ENCODE measurements at places on chromosomes 13 and 19. TPM values are rescaled to one million over a fixed set of nuclear protein-coding genes. Genes with fewer than 3 reads are reported as not detected.

Gene ZNF730
- 0.96 TPM for total RNA-seq

Gene ZSCAN4
- total RNA-seq = not detected

Gene FAM216B
- total RNA-seq = not detected

Gene CELF5
- total RNA-seq = 0.48 TPM

Gene ZNF69
- total RNA-seq = 42.6 TPM

Gene MAP2K7
- total RNA-seq = 20.0 TPM

Gene MEDAG
- 11.2 TPM for total RNA-seq

Gene KLK4
- total RNA-seq = not detected

Gene CGB1
- not detected for total RNA-seq

Gene ADAMTSL5
- total RNA-seq = 3.7 TPM

Gene ZNF558
- total RNA-seq = 77.6 TPM

Gene HNRNPUL1
- 138 TPM for total RNA-seq

All from transverse colon (tissue), 4 donors.